ENCODE measurements at places on chromosomes 3 and 15.

DNA sequence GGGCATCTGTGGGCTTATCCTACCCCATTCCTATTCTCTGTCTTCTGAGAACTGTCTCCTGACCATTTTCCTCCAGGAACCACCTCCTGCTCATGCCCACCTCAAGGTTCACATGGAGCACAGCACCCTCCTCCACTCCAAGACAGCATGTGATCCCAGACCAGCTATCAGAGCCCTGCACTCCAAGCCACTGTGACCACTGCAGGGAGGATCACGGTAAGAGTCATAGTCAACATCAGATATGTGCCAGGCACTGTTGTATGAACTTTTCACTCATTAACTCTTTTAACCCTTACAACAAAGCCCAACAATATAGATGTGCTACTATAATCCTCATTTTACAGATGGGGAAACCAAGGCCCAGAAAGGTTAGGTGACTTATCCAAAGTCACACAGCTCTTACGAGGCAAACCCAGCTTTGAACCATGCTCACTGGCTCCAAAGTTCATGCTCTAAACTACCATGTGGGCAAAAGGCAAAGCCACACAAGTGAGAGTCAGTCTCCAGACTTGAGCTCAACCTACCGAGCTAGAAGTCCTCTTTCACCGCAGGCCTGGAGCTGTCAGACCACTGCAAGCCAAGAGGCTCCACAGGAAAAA is 115.1 kb upstream of the IQSEC1 start:
- DNase-seq: no peak

GRCh38 chr15:100175406-100176114 is 166.2 kb downstream of the ADAMTS17 start:
- DNase-seq: no peak

DNA sequence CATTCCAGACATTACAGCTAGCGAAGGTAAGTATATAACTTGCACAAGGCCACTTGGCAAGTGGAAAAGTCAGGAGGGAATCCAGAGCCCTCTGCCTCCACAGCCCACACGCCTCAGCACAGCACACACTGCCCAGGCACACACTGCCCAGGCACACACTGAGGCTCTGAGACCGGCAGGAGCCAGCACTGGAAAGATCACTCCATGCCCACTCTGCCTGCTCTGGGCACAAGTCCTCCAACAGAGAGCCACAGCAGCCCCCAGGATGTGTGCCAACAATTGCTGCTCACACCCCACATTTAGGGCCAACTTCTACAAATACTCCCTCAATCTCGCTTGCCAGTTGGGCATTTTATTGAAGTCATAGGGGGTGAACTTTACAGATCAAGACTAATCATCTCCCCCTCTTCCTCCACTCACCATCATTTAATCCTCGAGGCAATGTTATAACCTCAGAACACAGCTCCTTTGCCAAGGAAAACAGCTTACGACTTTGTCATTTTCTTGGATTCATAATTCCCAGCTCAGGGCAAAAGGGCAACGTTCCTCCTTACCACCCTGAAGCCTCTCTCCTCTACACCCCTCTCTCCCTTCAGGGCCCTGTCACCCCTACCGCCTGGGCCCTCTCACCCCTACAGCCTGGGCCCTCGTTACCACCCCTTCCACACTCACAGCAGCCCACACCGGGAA is 53.0 kb upstream of the TPM1 start:
- DNase-seq: no peak

GRCh38 chr15:84979651-84980050 is 2.0 kb upstream of the PDE8A start:
- no peak for DNase-seq

GRCh38 chr3:66473692-66474091 is 27.1 kb downstream of the LRIG1 start:
- no peak for DNase-seq
